Cardiac septum (tissue), 1 donor: ENCODE measurements at places on chromosomes 2 and 18. TPM values are rescaled to one million over a fixed set of nuclear protein-coding genes. Genes with fewer than 3 reads are reported as not detected.

The CERKL gene
- total RNA-seq: 0.11 TPM

The OR6B2 gene
- not detected for total RNA-seq

The USP37 gene
- total RNA-seq: 7.1 TPM

The IL36RN gene
- total RNA-seq: not detected

The FTCDNL1 gene
- total RNA-seq: 2.3 TPM
